ENCODE measurements at places on chromosomes 12 and 14.

- no peak for DNase-seq
These were observed 3.2 kb upstream of the SYNE3 start for GRCh38 chr14:95519699-95520098.

DNA sequence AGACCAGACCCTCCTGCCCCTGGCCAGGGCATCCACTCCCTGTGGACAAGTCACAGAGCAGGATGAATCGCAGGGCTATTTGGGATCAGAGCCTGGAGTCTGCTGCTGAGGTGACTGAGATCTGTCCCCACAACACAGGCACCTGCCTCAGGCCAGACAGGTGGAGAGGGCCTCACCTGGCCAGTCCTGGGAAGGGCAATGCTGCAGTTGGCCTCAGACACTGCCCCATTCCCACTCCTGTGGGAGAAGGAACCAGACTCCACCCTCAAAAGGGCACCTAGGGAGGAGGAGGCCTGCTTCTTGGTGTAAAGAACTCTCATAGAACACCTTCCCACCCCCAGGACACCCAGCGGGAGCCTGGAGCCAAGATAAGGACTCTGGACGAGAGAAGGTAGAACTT, 48.3 kb upstream of the PLEKHG6 start:
- DNase-seq = no peak

DNA sequence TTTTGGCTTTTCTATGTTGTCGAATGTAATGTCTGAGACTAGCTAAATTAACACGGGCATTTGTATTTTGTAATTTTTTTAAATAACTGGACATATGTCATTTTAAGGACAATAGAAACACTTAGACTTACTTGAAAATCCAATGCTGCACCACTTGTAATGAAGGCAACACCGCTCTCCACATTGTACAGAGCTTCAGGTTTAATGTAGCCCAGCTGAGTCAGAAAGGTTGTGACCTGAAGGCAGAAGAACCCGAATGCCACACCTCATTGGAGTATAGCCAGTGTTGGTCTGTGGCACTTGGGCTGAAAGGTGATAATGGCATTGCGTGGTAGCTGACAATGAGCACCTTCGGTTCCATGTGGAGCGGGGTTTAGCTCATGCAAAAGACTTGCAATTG, 79.3 kb downstream of the KICS2 start:
- no peak for DNase-seq

GRCh38 chr14:20333494-20333841, 389 bp upstream of the CCNB1IP1 start:
- no peak for DNase-seq

- no peak for DNase-seq
These were observed 184.2 kb upstream of the GZMB start for GRCh38 chr14:24818058-24818822.

- DNase-seq = no peak
These were observed 11.3 kb downstream of the CFAP54 start for GRCh38 chr12:96500693-96501092.

DNA sequence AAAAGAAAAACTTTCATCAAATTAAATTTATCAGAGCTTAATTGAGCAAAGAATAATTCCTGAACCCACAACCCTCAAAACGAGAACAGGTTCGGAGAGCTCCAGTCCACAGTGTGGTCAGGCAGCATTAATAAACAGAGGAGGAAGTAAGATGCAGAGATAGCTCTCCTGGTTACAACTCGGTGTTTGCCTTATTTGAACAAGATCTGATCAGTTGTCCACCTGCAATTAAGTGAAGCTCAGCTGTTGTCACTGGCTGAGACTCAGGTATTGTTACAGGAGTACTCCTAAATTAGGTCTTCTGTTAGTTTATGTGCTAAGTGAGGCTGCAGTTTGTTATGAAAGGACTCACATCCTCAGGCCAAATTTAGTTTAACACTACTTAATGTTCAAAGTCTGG, 451.4 kb upstream of the PDE3A start:
- no peak for DNase-seq

DNA sequence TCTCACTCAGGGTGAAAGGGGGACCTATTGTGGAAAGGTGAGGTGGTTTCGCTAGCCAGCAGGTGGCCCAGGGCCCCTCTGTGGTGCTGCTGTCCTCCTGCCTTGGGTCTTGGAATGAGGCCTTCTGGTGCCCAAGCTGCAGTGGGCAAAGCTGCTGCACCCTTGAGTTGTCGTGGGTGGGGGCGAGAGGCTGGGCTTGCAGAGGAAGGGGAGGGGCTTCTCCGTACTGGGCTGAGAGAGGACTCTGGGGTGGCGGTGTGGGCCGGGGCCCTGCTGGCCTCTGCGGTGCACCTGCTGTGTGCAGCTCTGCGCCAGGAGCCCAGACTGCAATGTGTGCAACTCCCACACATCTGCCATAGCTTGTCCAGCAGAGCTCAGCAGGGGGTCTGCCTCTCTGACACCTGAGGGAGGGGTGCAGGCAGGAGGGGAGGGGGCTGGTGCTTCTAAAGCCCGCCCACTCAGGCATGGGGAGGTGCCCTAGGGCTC, 145.8 kb downstream of the KIF26A start:
- no peak for DNase-seq

All from foreskin keratinocyte (primary cell).